NCI-H2081 (cell line): ENCODE measurements at places on chromosomes 2 and 18.

DNA sequence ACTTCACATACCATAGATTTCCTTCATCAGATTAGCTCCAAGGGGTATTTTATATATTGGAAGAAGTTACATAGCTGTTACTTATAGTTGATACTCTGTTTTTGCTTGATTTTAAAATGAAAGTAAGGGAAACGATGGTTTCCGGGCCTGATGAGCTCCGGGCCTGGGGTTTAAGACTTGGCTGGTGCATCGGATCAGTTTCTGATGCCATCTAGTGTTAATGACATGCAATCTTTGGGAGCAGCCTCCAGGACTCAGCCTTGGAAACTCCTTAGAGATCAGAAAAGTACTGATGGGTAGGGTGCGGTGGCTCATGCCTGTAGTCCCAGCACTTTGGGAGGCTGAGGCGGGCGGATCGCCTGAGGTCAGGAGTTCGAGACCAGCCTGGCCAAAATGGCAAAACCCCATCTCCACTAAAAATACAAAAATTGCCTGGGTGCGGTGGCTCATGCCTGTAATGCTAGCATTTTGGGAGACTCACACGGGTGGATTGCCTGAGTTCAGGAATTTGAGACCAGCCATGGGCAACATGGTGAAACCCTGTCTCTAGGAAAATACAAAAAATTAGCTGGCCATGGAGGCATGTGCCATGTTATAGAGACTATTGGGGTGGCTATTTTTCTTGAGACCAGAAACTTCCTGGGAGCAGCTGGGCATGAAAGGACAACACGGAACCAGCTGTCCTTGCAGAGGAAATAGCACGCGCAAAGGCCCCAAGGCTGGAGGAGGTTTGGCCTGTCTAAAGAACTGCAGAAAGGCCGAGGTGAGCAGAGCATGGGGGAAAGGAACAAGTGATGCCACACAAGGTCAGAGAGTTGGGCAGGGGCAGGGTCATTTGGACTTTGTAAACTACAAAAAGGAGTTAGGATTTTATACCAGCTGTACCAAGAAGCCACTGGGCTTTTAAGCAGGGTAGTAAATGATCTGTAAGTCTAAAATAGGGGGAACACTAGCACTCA lies 46.9 kb upstream of the CNOT11 start:
- peak; percentile 62 for DNase-seq

- DNase-seq, result no peak
Measured at GRCh38 chr2:216119146-216119545, 10.0 kb downstream of the XRCC5 start.

- no peak for DNase-seq
Measured at GRCh38 chr2:151845481-151845880, 17.3 kb upstream of the ARL5A start.

- no peak for DNase-seq
Measured at GRCh38 chr2:143548032-143548431, 418.8 kb downstream of the ARHGAP15 start.

GRCh38 chr2:219829667-219830352 lies 202.4 kb downstream of the SLC4A3 start:
- no peak for DNase-seq

DNA sequence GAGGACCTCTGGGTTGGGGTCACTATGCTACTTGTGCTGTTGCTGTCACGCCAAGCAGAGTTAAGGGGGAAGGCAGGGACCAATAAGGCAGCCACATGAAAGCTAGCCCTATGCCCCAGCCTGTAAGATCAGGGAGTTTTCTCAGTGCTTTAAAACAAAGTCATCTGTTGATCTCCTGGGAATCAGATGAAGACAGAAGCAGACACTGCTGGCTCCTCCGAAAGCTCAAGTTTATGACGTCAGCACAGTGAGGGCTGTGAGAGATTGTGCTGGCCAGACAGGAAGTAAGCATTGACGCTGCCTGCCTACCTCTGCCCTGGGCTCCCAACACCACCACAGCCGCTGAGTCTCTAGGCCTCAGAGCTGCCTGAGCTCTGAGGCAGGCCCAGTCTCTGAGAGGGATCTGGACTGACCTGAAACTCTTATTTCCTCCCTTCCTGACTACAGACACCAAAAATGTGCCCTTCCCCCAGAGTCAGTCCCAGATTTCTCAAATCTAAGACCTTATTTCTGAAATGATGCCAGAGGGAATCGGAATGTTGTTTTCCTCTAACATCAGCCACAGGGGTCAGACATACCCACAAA lies 118.1 kb upstream of the EPAS1 start:
- DNase-seq, result no peak
